ENCODE measurements at places on chromosomes 16 and 17. TPM values are rescaled to one million over a fixed set of nuclear protein-coding genes. Genes with fewer than 3 reads are reported as not detected.

The POLG2 gene
- 33.0 TPM for total RNA-seq

The NAGS gene
- total RNA-seq: 74.1 TPM

The PPP1R27 gene
- total RNA-seq: not detected

- H3K36me3 ChIP-seq: no peaks in the 10 kb centered on the region
- peaks cover 28% of the 10 kb centered on the region for H3K4me1 ChIP-seq
- H3K4me3 ChIP-seq: peak within 1 kb of the TSS; percentile 50
- H3K27ac ChIP-seq: peak within 1 kb of the TSS; percentile 79
These were observed at the start of gene IL32 for GRCh38 chr16:3065069-3065741. TSS of gene IL32 (plus strand) at chr16:3065640. CDS start at chr16:3065812, 172 bp downstream.

The ITGAX gene
- total RNA-seq: not detected

The RNF112 gene
- total RNA-seq: 1.8 TPM

The MED9 gene
- total RNA-seq: 26.3 TPM

The SEZ6 gene
- total RNA-seq: 1.1 TPM

DNA sequence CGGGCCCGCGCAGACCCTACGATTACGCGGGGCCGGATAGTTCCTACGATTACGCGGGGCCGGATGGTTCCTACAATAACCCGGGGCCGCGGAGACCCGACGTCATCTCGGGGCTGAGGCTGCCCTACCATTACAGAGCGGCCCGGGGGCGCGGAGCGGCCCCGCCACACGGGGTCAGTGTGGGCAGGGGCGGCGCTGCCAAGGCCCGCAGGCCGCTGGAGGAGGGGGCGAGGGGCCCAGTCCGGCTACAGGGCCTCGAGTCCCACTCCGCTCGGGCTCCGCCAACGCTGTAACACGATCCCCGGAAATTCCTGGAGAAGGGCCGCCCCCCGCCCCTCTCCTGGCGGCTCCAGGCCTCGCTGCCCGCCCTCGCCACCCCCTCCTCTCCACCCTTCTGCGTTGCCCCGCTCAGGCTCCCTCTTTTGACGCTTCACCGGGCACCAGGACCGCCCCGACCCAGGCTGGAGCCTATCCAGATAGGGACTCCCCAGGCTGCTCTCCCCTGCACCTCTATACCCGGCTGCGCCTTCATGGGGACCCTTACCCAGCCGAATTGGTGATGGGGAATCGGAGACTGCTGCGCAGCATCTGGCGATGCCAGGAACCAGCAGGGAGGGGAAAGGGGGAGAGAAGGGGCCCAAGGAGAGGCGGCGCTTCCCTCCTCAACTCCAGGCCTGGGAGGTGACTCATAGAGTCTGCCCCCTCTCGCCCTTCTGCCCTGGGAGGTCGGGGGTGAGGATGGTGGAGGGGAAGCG lies at the start of gene RAB34:
TSS of gene RAB34 (minus strand) at position 291 of the 755 bp plus-strand sequence. CDS start 602 bp downstream, outside the sequence.
- DNase-seq: peak; percentile 71
- no peaks in the 10 kb centered on the region for H3K27me3 ChIP-seq
- peak within 1 kb of the TSS; percentile 92 for H3K27ac ChIP-seq
- H3K4me1 ChIP-seq: peaks cover 38% of the 10 kb centered on the region
- peak within 1 kb of the TSS; percentile 44 for H3K4me3 ChIP-seq
- peaks cover 28% of the 10 kb centered on the region for H3K36me3 ChIP-seq

All from Peyer's patch (tissue), 4 donors.